ENCODE measurements at places on chromosomes 11 and 22.
A peak's percentile ranks its signal among the peaks of the same experiment; 100 is the strongest.

GRCh38 chr11:5088556-5088955, 19.2 kb downstream of the OR52E1 start:
- no peak for DNase-seq

GRCh38 chr22:26463101-26463661, 20.4 kb downstream of the HPS4 start:
- DNase-seq: no peak

GRCh38 chr11:125494974-125495725, 915 bp downstream of the FEZ1 start:
- no peak for DNase-seq

DNA sequence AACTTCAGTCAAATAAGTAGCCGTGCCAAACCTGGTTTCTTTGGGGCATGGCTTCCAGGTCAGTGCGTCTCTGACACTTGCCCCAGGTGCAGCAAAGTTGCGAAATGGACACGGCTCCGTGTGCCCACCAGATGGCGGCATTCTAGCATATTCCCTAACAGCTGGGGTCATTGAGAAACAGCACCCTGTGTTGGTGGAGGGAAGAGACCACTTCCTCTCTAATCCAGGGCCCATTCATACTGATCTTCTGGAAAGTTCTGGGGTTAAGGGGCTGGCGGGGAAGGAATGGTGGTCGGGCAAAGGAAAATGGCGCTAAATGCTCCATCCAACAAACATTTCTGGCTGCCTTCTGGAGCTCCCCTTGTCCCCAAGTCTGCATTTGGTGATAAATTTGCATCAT, 141.2 kb upstream of the TIMP3 start:
- peak; percentile 46 for DNase-seq

DNA sequence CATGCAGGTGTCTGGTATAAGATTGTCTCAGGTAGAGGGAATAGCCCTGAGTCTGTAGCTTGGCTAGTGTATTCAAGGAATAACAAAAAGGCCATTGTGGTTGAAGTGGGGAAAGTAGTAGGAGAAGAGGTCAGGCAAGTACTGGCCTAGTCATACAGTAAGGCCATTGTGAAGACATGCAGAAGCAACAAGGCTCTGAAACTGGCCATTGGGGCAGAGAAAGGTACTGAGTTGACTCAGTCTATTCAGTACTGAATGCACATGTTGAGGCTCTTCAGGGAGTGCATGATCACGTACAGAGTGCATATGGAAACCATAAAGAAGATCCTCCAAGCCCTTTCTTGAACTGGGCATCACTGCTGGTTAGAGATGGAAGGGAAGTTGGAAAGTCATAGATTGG, 477.6 kb downstream of the SOX6 start:
- DNase-seq: no peak

GRCh38 chr11:9639985-9640384, 23.9 kb upstream of the SWAP70 start:
- DNase-seq: no peak

DNA sequence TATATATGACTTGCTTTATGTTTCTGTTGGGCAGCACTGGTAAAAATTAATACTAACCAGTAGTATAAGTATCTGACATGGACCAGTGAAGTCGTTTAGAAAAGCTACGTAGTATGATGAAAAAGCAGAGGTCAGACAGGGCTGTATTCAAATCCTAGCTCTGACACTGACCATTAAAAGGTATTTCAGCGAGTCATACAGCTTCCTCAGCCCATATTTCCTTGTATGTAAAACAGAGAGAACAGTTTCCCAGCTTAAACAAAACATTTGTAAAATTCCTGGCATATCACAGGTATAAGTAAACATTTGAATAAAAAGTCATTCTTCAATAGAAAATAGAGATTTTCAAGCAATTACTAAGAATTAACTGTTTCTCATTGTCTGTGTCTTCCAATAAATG, 4.2 kb downstream of the NOX4 start:
- no peak for DNase-seq

- DNase-seq: no peak
Observed at GRCh38 chr11:122139595-122139866, 23.5 kb upstream of the BLID start.

DNA sequence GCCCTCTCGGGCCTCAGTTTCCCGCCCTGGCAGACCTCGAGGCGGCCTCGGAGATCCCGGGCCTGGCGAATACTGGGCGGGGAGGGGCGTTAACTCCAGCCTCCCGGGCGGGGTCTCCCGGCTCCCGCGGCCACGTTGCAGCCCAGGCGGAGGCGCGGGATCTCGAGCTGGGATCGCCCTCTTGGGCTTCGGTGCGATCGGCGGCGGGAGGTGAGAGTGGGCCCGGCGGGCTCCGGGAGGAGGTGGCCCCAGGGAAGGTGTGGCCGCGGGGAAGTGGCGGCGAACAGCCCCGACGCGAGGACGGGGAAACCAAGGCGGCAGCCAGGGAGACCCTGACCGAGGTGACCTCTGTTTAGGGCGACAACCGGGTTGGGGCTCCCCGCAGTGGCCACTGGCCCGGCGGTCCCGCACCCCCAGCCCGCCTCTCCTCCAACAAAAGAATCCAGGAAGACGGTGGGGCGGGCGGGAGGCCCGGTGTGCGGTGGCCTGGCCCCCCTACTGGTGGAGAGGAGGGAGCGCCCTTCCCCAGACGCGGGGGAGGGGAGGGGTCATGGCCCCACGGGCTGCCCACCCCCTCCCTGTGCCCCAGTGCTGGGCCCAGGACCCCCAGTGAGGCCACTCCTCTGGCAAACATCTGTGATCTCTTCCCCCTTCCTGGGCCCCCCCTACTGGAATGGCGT, at the start of gene PHETA2:
PHETA2 (plus strand) TSS at position 117 of the 680 bp plus-strand sequence. CDS start 3,046 bp downstream, outside the sequence.
- DNase-seq: peak; percentile 55

- no peak for DNase-seq
Observed at GRCh38 chr11:44506375-44507016, 59.0 kb upstream of the CD82 start.

DNA sequence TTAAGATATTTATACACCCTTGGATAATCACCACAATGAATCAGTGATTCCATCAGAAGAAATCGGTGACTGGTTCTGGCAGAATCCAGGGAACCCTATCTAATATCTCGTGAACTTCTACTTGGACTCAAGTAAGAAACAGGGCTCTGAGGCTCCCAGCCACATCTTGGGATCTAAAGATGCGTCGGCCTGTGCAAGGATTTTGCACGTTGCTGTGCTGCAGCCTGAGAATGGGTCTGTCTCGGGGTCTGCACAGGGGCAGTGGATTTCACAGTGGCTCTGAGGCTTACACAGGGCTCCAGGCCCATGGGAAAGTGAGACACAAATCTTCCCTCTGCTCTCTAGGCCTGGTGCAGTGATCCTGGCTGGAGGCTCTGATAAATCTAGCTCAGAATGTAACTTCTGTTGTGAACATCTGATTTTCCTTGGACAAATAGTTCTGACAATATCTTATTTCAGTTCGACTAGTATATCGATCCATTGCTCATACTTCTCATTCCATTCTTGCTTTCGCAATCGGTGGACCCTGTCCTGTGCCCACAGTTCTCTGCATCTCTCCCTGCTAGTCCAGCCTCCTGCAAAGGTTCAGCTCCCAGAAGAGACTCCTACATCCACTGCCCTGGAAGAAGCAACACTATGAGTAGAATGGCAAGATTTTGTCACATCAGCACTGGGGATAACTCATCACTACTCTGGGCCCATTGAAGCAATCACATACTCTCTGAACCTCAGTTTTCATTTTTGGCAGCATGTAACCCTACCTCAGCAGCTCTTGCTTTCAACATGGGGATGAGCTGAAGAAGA, 105.5 kb upstream of the TOP3B start:
- DNase-seq: no peak

DNA sequence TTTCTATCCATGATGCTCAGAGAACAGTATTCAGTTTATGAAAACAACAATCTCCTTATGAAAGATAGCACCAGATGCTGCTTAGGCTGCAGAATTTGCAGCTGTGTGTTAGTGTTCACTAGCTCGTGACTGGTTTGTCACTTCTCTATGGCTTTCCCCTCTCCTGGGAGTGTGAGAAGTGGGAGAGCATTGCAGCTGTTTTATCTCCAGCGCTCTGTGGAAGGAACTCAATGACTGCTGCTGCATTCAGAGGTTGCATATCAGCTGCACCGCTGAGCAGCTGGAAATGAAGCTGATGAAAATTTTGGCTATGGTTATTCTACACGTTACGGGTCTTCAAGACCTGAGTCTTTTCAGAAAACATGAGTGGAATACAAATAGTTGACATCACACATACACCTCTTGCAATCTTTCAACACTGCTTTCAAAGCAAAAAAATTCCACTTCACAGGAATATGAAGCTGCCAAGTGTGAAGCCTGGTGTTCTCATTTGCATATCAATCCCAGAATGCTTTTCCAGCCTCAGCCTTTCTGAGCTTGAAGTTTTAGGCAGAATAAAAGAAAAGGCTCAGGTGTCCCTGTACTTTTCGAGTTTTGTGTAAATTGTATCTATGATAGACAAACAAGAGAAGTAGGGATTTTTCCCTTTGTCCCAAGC, 149.3 kb upstream of the DDI1 start:
- no peak for DNase-seq

DNA sequence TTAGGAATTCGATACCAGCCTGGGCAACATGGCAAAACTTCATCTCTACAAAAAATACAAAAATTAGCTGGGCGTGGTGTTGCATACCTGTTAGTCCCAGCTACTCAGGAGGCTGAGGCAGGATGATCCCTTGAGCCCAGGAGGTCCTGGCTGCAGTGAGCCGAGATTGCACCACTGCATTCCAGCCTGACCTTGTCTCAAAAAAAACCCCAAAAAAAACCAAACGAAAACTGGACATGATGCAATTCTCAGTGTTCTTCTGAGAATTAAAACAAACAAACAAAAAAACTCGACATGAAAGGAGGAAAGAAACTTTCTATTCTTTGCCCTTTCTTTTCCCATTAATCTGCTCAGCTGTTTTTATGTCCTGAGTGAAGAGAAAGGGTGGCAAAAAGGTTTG, 7.4 kb downstream of the MED17 start:
- no peak for DNase-seq

- peak; percentile 30 for DNase-seq
Observed at GRCh38 chr11:47186076-47186699, at the start of gene PACSIN3. Gene PACSIN3, minus strand, starts transcription at chr11:47186434. Its CDS starts 3,707 bp downstream, at chr11:47182727.

Data from activated naive CD4-positive, alpha-beta T cell (primary cell).